Spinal cord (tissue), 10 donors: ENCODE measurements at places on chromosomes 5 and 9. TPM values are rescaled to one million over a fixed set of nuclear protein-coding genes. Genes with fewer than 3 reads are reported as not detected.
A peak's percentile ranks its signal among the peaks of the same experiment; 100 is the strongest.

DNA sequence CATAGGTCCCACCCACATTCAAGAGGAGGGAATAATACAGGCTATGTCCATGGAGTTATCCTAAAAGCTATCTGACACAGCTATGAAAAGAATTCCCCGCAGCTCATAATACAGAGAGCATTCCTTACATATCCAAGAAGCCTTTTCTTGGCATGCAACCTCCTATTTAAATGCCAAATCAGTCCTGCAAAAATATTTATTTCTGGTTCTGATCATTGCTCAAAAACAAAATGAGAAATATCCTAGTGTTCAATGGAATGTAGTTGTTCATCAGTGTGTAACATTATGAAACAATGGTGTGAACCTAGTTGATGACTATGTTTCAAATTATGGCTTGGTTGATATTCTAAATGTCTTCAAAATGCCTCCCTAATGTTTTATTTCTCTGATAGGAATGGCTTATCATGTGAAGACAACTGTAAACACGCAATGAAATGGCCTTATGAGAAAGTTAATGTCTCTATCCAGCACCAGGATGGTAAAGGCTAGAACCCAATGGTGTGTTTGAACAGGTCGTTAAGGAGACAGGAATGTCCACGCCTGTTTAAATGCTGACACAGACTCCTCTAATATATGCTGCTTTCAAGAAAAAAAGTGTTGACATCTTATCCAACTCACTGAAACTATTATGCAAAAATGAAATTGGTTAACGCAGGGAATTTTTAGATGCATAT lies 126.7 kb upstream of the CDH6 start:
- H3K36me3 ChIP-seq, result no peaks in the 10 kb centered on the region
- H3K27ac ChIP-seq, result no peak overlapping the region
- no peaks in the 10 kb centered on the region for H3K4me1 ChIP-seq
- no peak overlapping the region for H3K4me3 ChIP-seq
- no peaks in the 10 kb centered on the region for H3K27me3 ChIP-seq

Gene BAG1
- 39.0 TPM for total RNA-seq

Gene LEAP2
- total RNA-seq, result 1.8 TPM

DNA sequence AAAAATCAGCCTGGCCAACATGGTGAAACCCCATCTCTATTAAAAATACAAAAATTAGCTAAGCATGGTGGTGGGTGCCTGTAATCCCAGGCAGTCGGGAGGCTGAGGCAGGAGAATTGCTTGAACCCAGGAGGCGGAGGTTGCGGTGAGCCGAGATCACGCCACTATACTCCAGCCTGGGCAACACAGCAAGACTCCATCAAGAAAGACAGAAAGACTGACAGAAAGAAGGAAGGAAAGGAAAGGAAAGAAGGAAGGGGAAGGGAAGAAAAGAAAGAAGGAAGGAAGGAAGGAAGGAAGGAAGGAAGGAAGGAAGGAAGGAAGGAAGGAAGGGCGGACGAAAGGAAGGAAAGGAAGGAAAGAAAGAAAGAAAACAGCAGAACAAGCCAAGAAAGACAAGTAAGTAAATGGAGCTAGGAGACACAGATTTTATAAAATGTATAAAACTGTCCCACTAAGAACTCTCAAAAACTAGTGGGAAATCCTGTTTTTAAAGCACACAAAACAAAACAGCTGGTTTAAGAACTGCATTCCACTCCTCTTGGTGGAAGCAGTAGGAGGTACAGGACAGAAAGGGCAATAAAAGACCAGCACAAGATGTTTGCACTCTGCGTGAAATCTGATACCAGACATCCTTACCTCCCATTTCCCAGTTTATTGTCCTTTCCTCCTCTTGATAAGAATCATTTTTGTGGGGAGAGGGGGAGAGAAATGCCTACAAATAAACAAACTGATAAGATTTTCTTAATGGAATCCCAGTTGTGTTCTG lies 46.7 kb downstream of the MYO10 start:
- H3K4me3 ChIP-seq, result no peak overlapping the region
- no peak for DNase-seq
- H3K27me3 ChIP-seq, result no peaks in the 10 kb centered on the region
- H3K27ac ChIP-seq, result no peak overlapping the region
- no peaks in the 10 kb centered on the region for H3K4me1 ChIP-seq

DNA sequence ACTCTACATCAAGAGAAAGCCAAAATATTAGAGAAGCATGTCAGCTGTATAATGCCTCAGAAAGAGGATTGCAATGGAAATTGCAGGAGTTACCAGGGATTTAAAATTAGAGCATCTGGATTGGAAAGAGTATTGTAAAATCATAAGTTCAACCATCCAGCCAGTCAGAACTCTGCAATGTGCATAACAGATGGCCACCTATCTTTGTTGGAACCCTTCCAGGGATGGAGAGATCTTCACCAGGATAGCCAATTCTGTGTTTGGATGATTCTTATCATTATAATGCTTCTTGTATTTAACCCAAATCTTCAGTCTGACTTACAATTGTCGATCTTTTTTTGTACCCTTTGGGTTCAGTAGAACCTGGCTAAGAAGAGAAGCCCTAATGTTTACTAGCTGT lies 164.4 kb downstream of the TLR4 start:
- H3K4me3 ChIP-seq, result no peak overlapping the region
- H3K27me3 ChIP-seq, result no peaks in the 10 kb centered on the region
- no peak for DNase-seq

- DNase-seq, result no peak
- no peak overlapping the region for H3K4me3 ChIP-seq
- H3K27me3 ChIP-seq, result no peaks in the 10 kb centered on the region
- H3K36me3 ChIP-seq, result no peaks in the 10 kb centered on the region
- H3K4me1 ChIP-seq, result no peaks in the 10 kb centered on the region
Measured at GRCh38 chr5:17103461-17103860, 114.0 kb upstream of the BASP1 start.

Gene OXCT1
- total RNA-seq, result 103 TPM

- H3K4me3 ChIP-seq, result no peak overlapping the region
- H3K36me3 ChIP-seq, result peaks cover 3% of the 10 kb centered on the region
- H3K27ac ChIP-seq, result no peak overlapping the region
Measured at GRCh38 chr5:68225188-68225910, 9.8 kb downstream of the PIK3R1 start.

DNA sequence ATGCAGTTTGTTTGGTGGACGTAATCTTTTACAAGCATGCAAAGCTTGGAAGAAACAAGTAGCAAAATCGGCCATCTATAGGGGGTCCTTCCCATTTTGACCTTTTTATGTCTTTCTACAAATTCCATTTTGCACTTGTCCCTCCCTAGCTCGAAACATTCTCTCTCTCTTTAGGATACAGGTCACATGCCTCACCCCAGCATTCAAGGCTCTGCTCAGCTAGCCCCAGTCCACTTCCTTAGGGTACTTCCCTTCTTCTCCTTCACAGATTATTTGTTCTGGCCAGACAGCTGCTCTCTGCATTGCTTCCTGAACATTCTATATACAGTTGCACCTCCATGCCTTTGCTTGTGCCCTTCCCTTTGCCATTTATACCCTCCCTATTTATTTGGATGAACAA lies 31.7 kb upstream of the TRIM14 start:
- H3K4me1 ChIP-seq, result no peaks in the 10 kb centered on the region
- H3K27ac ChIP-seq, result no peak overlapping the region
- no peak for DNase-seq
- no peak overlapping the region for H3K4me3 ChIP-seq

GRCh38 chr9:119252671-119253299 lies 116.5 kb downstream of the BRINP1 start:
- H3K4me1 ChIP-seq, result peaks cover 9% of the 10 kb centered on the region
- no peaks in the 10 kb centered on the region for H3K27me3 ChIP-seq
- no peaks in the 10 kb centered on the region for H3K36me3 ChIP-seq

GRCh38 chr9:107907715-107908114 lies 418.1 kb upstream of the KLF4 start:
- no peaks in the 10 kb centered on the region for H3K4me1 ChIP-seq
- H3K27ac ChIP-seq, result no peak overlapping the region
- H3K27me3 ChIP-seq, result no peaks in the 10 kb centered on the region
- H3K4me3 ChIP-seq, result no peak overlapping the region
- no peaks in the 10 kb centered on the region for H3K36me3 ChIP-seq

- no peaks in the 10 kb centered on the region for H3K27me3 ChIP-seq
- no peak for DNase-seq
- no peak overlapping the region for H3K27ac ChIP-seq
- no peak overlapping the region for H3K4me3 ChIP-seq
Measured at GRCh38 chr9:125332527-125332926, 70.9 kb downstream of the GAPVD1 start.

GRCh38 chr9:5714501-5715401 lies 85.8 kb downstream of the RIC1 start:
- peaks cover 4% of the 10 kb centered on the region for H3K36me3 ChIP-seq
- H3K27ac ChIP-seq, result no peak overlapping the region
- peak; percentile 9 for DNase-seq
- no peaks in the 10 kb centered on the region for H3K27me3 ChIP-seq
- no peak overlapping the region for H3K4me3 ChIP-seq
- H3K4me1 ChIP-seq, result no peaks in the 10 kb centered on the region

GRCh38 chr5:154956712-154957111 lies 15.8 kb downstream of the MRPL22 start:
- no peak overlapping the region for H3K4me3 ChIP-seq
- no peak overlapping the region for H3K27ac ChIP-seq
- no peaks in the 10 kb centered on the region for H3K4me1 ChIP-seq
- H3K27me3 ChIP-seq, result no peaks in the 10 kb centered on the region
- peaks cover 12% of the 10 kb centered on the region for H3K36me3 ChIP-seq

DNA sequence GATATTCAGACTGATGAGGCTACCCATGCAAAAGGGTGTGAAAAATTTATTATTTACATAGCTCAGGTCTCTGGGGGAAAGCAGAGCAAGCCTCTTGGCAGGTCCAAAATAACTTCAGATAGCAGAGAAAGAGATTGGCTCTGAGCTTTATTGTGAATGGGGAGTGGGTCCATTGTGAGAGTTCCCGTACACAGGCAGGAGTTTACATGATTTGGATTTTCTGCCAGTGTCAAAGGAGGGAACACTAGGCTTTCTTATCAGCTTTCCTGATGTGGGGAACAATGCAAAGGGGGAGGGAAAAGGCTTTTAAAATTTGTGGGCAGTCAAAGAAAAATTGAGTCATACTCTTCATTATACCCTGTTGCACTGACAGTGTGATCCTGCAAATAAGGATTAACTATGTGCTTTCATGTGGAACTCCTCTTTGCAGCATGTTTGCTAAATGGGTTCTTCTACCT lies 615.0 kb upstream of the RIOK2 start:
- DNase-seq, result no peak
- no peaks in the 10 kb centered on the region for H3K27me3 ChIP-seq
- no peaks in the 10 kb centered on the region for H3K36me3 ChIP-seq
- no peak overlapping the region for H3K4me3 ChIP-seq

DNA sequence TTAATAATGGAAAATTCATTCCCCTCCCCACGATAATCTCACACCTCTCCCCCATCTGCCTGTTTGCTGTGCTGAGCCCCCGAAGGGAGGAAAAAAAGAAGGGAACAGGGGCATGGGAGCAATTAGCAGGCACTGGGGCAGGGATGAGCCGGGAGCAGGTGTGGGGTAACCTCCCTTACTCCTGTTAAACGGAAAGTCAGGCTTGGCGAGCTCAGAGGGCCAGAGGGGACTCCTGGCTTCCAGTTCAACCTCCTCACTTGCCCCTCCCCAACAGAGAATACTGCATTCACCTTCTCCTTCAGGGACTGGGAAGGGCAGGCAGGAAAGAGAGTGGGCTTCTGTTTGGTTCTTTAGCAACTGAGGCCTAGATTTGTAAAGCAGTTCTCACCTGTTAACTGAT lies 1.6 kb downstream of the AFAP1L1 start:
- no peaks in the 10 kb centered on the region for H3K36me3 ChIP-seq
- peaks cover 31% of the 10 kb centered on the region for H3K27me3 ChIP-seq
- no peak overlapping the region for H3K27ac ChIP-seq
- no peak overlapping the region for H3K4me3 ChIP-seq

DNA sequence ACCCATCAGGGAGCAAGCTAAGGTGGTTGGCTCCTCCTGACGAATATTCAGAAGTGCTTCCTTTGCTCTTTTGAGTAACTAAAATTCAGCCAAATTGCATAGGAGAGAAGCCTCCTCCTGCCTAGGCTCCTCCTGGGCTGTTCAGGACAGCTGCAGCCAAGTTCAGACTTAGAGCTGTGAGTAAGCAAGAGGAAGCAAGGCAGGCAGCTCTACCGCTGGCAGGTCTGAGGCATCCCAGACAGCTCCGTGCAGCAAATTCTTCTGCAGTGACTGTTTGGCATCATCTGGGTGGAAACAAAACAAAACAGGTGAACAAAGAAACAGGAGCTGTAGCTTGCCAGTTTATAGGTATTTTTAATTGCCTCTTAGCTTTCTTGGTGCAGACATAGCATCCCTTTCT lies 421.0 kb downstream of the GADD45G start:
- no peak overlapping the region for H3K27ac ChIP-seq
- H3K4me1 ChIP-seq, result peaks cover 3% of the 10 kb centered on the region
- no peak for DNase-seq
- H3K4me3 ChIP-seq, result no peak overlapping the region

DNA sequence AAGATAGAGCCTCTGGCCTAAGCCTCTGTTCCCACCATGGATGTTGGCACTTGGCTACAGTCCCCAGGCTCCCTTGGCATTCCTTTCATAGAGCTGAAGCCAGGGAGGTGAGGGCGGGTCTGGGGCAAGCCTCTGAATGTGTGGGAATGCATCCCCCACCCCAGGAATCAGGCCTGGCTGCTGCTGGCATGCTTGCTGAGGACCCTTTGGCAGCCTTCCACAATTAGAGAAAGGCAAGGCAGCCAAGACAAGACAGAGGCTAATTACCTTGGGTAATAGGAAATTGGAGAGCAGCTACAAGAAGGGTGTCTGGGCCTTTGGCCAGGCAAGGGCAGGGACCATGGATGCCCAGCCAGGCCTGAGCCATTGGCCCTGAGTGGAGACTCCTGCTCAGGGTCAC lies 204.4 kb upstream of the TRIM32 start:
- no peak overlapping the region for H3K27ac ChIP-seq
- H3K4me1 ChIP-seq, result peaks cover 9% of the 10 kb centered on the region
- no peak overlapping the region for H3K4me3 ChIP-seq
- no peaks in the 10 kb centered on the region for H3K36me3 ChIP-seq

GRCh38 chr5:2199697-2200096 lies 317.0 kb upstream of the IRX4 start:
- H3K36me3 ChIP-seq, result no peaks in the 10 kb centered on the region
- no peak overlapping the region for H3K4me3 ChIP-seq
- DNase-seq, result no peak
- peaks cover 12% of the 10 kb centered on the region for H3K4me1 ChIP-seq
- no peak overlapping the region for H3K27ac ChIP-seq

DNA sequence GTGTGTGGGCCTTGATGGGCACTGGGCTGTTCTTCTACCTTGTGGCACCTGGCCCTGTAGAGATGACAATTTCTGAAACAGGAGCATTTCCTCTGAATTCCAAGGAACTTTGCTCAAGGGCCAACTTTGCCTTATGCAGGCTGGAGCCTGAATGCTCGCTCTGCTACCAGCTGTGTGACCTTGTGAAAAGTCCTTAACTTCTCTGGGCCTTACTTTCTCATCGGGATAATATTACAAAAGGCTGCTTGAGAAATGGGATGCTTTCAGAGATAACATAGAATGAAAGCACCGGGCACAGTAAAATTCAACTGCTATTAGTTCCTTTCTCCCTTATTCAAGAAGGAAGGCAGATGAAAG lies 58.8 kb downstream of the GADD45G start:
- peaks cover 38% of the 10 kb centered on the region for H3K4me1 ChIP-seq
- no peaks in the 10 kb centered on the region for H3K27me3 ChIP-seq
- no peak overlapping the region for H3K4me3 ChIP-seq
- no peaks in the 10 kb centered on the region for H3K36me3 ChIP-seq

Gene STPG3
- not detected for total RNA-seq
